Calu3 (cell line): ENCODE measurements at places on chromosomes 13 and 19. TPM values are rescaled to one million over a fixed set of nuclear protein-coding genes. Genes with fewer than 3 reads are reported as not detected.

DCAF15 gene
- 34.0 and 35.5 TPM in 2 replicates for total RNA-seq

MBD3L1 gene
- total RNA-seq: not detected in 2 replicates

DNA sequence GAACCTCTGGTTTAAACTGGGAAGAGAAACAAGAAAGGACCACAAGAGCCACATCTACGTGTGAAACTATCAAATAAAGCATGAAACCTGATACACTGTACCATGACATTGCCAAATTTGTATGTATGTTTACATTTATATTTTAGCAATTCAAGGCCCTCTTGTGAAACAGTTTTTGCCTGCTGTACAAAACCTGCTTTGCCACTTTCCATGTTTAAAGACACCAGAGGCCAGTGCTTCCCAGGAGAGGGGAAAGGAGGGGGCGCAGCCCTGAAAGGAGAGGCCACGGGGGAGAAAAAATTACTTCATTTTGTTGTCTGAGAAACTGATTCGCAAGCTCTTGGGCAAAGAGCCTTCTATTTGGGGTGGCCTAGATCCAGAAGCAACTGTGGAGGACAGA is 124.8 kb downstream of the DCLK1 start:
- DNase-seq: no peak

GRCh38 chr19:30556230-30556711 is 184.1 kb downstream of the ZNF536 start:
- DNase-seq: no peak

GRCh38 chr13:45224176-45224575 is 23.3 kb upstream of the KCTD4 start:
- no peak for DNase-seq

CYP2A6 gene
- total RNA-seq: not detected in 2 replicates

- no peak for DNase-seq
Observed at GRCh38 chr19:2210206-2210605, 25.9 kb downstream of the PLEKHJ1 start.

CDX2 gene
- 1.0 TPM in 1 of 2 replicates, not detected in the other for total RNA-seq

RNF225 gene
- total RNA-seq: 0.51 and 0.61 TPM in 2 replicates

DNA sequence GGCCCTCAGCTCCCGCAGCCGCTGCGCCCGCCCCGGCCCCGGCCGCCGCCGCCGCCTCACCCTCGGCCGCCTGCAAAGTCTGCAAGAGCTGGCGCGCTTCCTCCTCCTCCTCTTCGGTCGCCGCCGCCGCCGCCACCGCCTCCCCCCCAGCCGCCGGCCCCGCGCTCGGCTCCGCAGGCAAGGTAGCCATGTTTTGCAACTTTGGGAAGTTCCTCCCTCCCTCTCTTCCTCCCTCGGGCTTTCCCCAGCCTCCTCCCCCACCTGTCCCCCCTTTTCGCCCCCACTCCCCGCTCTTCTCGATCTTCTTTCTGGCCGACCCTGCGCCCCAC is 433 bp downstream of the SIX5 start:
- DNase-seq: peak; percentile 70

GRCh38 chr13:110640591-110641029 is 25.3 kb downstream of the NAXD start:
- no peak for DNase-seq

DNA sequence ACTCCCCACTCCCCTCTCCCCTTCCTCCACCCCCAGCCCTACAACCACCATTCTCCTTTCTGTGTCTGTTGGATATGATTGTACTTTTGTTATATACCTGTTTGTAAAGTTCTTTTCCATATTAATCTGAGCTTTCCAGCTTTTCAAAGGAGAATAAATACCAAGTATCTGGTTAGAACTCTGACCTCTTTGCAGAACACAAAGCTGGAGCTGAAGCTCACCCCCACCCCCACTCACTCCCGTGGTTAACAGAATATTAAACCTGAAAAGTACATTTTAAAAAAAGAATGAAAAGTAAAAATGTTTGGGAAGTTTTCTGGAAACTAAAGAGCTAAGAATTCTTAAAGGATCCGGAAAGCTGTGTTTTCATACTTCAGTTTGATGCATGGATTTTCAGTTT is 155.2 kb upstream of the RNF113B start:
- DNase-seq: no peak

DCT gene
- not detected in 2 replicates for total RNA-seq

GRCh38 chr19:2719920-2720776 is 1.0 kb downstream of the DIRAS1 start:
- DNase-seq: no peak

- DNase-seq: no peak
Observed at GRCh38 chr13:112182846-112183531, 116.0 kb downstream of the SOX1 start.

DNA sequence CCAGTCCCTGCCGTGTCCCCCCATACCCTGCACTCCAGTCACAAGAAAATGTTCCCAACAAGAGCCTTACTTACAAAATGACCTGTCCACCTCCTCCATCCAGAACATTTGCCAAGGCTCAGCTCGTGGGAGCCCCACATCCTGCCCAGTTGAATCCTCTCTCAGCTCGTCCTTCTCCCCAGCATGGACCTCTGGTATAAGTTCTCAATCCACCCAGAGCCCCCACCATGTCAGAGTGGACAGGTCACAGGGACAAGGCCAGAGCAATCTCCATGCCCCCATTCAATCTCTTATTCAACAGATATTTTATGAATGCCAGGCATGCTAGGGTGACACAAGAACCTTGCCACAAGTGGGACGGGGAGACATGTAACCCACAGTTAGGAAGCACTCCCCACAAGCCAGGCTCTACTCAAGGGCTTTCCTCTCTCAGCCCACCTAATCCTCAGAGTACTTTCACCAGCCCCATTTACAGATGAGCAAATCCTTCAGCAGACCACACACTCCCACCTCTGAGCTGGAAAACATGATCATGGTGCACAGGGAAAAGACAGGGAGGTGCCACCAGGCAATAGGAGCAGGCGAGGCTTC is 15.1 kb downstream of the DEDD2 start:
- DNase-seq: no peak

MYADM gene
- total RNA-seq: 366 and 464 TPM in 2 replicates

DNA sequence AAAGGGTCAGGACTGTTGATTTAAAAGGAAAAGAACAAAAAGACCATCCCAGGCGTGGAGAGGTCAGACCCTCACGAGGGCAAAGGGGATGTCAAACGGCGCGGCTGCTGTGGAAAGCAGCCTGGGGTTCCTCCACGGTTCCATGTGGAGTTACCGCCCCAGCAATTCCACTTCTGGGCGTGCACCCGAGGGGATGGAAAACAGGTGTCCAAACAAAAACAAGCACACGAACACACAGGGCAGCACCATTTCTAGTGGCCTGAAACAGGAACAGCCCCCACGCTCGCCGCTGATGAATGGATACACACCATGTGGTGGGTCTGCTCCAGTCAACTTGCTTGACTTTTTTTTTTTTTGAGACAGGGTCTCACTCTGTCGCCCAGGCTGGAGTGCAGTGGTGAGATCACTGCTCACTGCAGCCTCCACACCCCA is 11.2 kb downstream of the AP3D1 start:
- no peak for DNase-seq
